ENCODE measurements at places on chromosomes 13 and 19.

DNA sequence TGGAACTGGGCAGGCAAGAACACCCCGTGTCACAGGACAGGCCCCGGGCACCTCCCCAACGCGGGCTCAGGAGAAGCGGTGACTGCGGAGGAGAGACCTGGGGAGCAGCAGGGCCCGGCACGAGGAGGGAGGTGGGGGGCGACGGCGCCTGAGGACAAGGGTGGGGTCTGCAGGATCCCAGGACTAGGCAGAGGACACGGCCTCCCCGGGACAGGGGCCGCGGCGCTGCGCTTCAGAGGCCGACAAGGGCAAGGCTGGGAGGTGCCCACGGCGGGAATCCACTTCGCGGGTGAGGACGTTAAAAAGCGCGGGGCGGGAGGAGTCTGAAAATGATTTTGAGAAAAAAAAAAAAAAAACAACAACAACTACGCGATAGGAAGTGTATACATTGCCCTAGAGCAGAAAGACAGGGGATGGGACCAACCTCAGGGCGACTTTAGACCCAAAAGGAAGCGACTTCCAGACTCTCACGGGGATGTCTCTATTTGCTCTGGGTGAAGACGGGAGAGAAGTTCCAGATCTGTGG is 44.9 kb downstream of the ZNF611 start:
- peak; percentile 49 for ATAC-seq

- ATAC-seq = no peak
Measured at GRCh38 chr13:28337166-28338005, 157.5 kb downstream of the FLT1 start.

- no peak for ATAC-seq
Measured at GRCh38 chr19:56596676-56597075, 1.6 kb downstream of the ZNF71 start.

DNA sequence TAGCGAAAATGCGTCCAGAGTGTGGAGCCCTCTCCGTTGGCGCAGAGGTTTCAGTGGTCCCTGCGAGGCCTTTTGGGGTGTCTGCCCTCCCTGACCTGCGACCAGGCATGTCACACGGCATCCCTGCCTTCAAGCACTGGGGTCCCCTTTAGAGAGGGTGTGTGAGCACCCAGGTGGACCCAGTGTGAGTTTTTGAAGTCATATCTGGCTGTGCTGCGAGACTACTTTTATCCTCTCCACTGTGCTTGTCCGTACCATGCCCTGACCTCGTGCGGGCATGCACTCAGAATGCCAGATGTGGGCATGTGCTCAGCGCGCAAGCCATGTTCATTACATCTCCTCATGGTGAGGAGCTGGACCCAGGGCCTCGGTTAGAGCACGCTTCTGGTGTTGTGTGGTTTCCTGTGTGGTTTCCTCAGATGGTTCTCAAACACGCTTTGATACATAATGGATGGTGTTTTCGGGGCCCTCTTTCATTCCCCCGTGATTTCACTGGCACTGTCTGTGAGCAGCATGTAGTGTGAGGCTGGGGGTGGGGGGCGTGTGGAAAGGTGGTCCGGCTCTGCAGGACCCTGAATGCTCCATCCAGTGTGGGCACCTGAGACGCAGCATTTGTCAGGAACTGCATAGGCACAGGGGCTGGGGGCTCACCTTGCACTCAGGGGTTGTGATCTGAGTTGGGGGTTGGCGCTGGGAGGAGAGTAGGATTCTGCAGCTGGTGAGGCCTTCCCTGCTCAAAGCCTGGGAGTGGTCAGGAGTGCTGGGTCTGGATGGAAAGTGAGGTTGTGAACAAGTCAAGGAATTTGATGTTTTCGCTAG is 2.3 kb downstream of the TFDP1 start:
- ATAC-seq = no peak

- no peak for ATAC-seq
Measured at GRCh38 chr19:4473763-4474513, 1.8 kb downstream of the HDGFL2 start.

DNA sequence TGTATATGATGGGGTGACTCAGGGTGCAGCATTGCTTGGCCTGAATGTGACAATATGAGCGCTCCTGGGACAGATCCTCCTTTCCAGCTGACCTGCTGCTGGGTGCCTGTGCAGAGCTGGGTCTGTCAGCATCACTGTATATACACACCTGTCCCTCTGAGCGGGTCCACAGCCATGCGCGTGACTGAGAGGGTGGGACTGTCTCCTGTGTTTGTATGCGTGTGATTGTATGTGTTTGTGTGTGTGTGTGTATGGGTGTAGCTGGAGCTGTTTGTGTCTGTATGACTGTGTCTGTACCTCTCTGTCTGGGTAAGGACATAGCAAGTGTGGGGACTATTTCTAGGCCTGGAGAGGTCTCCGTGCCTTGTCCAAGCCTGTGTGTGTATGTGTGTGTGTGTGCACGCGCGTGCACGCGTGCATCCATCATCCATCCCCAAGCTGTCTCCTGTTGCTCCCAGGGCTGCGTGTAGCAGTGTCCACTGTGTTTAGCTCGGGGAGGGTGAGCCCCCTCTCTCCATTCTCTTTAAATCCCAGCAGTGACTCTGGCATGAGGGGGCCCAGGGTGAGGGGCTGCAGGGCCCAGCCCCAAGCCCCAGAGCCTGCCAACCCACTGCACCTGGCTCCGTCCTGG is 8.3 kb downstream of the IGLON5 start:
- ATAC-seq = no peak

- no peak for ATAC-seq
Measured at GRCh38 chr13:98972627-98973026, 5.2 kb downstream of the DOCK9 start.

DNA sequence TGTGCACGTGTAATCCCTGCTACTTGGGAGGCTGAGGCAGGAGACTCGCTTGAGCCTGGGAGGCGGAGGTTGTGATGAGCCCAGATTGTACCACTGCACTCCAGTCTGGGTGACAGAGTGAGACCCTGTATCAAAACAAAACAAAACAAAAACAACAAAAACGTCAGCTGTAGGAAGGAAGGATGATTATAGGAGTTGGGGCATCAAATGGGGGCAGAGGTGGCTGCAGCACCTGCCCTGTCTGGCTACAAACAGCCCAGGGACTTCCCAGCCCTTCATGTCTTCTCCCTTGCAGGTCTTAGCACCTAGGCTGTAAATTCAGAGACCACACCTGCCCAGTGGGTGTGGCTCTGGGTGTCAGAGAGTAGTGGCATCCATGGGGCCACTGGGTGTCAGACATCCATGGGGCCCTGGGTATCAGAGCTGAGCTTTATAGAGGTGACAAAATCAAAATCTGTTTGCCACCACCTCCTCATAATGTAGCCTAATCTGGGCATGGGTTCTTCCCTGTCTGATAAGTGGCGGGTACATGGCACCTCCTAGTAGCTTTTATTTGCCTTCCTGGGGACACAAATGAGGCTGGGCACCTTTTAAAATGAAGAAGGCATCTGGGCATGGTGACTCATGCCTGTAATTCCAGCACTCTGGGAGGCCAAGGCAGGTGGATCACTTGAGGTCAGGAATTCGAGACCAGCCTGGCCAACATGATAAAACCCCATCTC is 4.7 kb upstream of the B3GNT3 start:
- peak; percentile 39 for ATAC-seq

DNA sequence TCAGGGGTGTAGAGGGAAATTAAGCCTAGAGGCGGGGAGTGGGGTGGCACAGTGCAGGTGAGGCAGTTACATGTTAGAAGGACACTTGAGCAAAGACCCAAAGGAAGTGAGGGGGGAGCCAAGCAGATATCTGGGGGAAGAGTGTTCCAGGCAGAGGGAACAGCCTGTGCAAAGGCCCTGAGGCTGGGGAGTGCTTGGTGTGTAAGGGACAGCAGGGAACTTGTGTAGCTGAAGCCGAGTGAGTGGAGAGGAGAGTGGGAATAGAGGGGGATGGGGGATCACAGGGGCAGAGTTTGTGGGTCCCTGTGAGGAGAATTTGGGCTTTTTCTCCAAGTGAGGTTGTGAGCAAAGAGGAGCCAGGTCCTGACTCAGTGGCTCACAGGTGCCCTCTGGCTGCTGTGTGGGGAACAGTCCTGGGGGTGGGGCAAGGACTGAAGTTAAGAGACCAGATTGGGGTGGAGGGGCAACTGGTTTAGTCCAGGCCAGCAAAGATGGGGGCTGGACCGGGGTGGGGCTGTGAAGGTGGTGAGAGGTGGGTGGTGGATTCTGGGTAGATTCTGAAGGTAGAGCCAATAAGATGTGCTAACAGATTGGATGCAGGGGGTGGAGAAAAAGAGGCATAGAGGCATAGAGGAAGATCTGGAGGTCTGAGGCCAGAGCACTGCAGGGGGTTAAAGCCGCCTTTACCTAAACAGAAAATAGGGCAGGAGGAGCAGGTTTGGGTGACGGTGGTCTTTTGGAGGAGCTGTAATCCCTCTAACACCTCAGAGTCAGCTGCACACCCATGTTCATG is 75.3 kb downstream of the CACNA1A start:
- peak; percentile 76 for ATAC-seq

DNA sequence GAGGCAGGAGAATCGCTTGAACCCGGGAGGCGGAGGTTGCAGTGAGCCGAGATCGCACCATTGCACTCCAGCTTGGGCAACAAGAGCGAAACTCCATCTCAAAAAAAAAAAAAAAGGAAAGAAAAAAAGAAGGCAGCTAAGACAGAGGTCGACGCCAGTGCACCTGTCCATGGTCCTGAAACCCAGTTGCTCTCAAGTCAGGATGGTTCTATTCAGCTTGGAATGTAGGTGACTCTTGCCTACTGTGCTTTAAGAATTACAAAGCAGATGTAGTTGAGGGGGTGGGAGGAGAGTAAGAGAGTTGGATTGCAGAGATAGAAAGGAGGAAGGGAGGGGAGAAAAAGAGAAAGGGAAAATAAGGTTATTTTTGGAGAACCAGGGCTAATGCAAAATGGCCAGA is 18.7 kb downstream of the CACNG7 start:
- ATAC-seq = no peak

DNA sequence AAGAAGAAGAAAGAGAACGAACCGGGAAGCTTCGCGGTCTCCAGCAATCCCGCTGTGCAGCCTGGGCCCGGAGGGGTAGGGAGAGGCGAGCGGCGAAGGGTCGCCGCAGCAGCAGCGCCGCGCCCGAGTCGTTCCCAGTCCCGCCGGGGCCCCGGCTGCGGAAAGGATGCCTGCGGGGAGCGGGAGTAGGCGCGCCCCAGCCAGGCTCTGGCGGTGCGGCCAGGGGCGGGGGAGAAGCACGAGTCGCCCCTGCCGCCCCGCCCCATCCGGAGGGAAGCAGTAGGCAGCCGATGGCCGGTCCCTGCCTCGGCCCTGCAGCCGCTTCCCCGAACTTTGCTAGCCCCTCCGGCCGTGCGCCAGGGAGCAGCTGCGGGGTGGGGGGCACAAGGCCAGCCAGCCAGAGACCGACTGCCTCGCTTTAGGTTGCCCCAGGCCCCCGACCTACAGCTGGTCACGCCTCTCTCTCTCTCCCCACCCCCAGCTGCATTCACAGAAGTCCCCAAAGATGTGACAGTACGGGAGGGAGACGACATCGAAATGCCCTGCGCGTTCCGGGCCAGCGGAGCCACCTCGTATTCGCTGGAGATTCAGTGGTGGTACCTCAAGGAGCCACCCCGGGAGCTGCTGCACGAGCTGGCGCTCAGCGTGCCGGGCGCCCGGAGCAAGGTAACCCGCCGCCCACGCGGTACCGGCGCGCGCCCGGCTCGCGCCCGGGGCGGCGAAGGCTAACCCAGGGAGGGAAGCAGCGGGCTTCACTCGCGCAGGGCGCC is 1.1 kb downstream of the VSTM2B start:
- ATAC-seq = no peak

- ATAC-seq = peak; percentile 35
Measured at GRCh38 chr13:73803997-73804396, 330.2 kb downstream of the KLF12 start.

DNA sequence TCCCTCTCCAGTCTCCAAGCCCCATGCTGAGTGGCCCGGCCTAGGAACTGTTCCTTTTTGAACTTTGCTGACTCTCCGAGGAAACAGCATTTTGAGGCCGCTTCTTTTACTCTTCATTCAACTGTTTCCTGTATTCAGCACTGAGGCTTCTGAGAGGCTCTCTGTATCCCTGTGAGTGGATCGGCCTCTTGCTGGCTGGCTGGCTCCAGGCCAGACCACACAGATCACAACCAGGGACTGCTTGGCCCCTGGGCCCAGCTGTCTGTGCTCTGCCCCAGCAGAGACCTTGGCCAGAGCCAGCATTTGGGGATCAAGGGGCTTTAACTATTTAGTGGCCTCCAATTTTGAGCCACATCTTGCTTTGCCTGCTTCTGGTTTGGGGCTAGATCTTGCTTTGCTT is 75.6 kb upstream of the KL start:
- no peak for ATAC-seq

DNA sequence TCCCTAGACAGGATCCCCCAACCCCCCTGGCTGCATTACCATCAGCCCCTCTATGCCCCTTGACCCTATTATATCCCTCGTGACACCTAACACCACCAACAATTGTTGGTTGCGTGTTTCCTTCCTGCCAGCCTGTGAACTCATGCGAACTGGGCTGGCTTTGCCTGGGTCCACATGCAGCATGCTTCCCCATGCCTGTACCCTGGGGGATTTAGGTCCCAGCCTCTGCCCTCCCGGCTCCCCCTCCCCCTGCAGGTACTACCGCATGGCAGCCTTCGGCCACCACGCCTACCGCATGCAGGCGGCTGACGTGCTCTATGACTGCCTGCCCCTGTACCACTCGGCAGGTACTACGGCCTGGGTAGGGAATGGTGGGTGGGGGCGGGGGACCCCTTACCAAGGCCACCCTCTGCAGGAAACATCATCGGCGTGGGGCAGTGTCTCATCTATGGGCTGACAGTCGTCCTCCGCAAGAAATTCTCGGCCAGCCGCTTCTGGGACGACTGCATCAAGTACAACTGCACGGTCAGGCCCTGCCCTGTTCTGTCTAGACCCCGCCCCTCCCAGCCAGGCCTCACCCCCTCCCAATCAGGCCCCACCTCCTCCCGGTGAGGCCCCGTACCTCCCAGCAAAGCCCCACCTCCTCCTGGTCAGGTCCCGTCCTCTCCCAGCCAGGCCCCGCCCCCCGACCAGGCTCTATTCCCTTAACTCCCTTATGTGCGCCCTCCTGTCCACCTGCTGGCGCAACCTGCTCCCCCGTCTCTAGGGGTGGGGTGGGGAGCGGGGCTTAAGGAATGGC is 18.5 kb downstream of the SLC27A1 start:
- peak; percentile 94 for ATAC-seq

GRCh38 chr19:55703790-55704215 is 28.8 kb downstream of the EPN1 start:
- ATAC-seq = peak; percentile 11

- no peak for ATAC-seq
Measured at GRCh38 chr19:4337906-4338440, 654 bp downstream of the STAP2 start.

Data from esophagus mucosa (tissue), 1 donor.